ENCODE measurements at places on chromosomes 11 and 22. TPM values are rescaled to one million over a fixed set of nuclear protein-coding genes. Genes with fewer than 3 reads are reported as not detected.

DNA sequence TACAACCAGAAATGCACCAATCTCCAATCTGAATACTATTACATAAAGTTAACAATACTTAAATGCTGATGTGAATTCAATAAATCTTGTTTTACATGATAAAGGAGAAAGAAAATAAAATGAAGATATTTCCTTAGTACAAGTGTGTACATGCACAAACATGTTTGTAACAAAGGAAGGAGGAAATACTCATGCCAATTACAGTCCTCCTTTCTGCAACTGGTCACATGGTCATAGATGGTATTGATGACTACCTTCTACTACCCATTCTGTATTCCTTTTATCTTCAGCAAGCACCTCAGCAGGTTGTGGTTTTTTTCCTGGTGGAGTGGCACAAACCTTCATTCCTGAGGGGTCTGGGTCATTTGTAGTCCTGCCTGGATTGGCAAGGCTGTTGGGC, 214.2 kb upstream of the GUCY1A2 start:
- DNase-seq: no peak

GRCh38 chr11:109739379-109739778, 317.4 kb downstream of the C11orf87 start:
- no peak for DNase-seq

Gene OR10D3
- polyA plus RNA-seq: not detected

- no peak for DNase-seq
Measured at GRCh38 chr22:28074526-28074925, 155.5 kb upstream of the PITPNB start.

Gene PTPMT1
- polyA plus RNA-seq: 58.3 TPM

Gene OR8D1
- polyA plus RNA-seq: not detected

GRCh38 chr22:45185718-45186514, 22.2 kb downstream of the NUP50 start:
- DNase-seq: no peak

- DNase-seq: peak; percentile 4
Measured at GRCh38 chr11:14973621-14974514, 1.7 kb upstream of the CALCA start.

DNA sequence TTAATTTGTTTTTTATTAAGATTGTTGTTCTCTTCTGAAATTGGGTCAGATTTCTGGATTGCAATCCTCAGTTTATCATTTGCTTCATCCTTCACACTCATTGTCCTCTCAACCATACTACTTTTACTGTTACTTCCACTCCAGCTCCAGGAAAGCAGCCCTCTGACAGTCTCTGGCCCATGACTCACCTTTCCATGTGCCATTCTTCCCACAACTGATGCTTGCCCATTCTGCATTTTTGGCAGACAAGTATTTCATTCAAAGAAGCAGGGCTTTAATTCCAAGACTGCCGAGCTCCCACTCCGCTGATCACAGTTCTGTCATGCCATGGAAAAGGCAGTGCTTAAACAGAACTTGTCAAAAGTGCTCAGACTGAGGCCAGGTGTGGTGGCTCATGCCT, 139.2 kb downstream of the WNT11 start:
- peak; percentile 35 for DNase-seq

DNA sequence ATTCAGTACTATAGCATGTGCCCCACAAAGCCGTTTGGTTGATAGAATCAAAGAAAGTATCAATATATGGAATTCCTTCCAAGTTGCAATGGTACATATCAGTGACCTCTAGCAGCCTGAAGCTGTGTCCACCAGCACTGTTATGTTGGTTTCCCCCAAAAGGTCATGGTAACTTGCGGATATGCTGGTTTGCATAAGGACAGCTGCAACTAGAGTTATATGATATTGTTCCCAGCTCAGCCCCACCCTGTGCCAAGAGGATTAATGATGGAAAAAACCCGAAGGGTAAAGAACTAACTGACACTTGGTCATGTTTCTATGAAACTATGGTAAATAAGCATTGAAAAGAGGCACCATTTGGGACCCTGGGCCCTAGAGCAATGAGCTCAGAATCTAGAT, 93.5 kb downstream of the PDHX start:
- no peak for DNase-seq

GRCh38 chr11:69186316-69187260, 30.9 kb downstream of the SMIM38 start:
- DNase-seq: no peak

Gene RASGRP2
- polyA plus RNA-seq: 0.82 TPM

Gene MAPK8IP2
- polyA plus RNA-seq: 0.22 TPM

DNA sequence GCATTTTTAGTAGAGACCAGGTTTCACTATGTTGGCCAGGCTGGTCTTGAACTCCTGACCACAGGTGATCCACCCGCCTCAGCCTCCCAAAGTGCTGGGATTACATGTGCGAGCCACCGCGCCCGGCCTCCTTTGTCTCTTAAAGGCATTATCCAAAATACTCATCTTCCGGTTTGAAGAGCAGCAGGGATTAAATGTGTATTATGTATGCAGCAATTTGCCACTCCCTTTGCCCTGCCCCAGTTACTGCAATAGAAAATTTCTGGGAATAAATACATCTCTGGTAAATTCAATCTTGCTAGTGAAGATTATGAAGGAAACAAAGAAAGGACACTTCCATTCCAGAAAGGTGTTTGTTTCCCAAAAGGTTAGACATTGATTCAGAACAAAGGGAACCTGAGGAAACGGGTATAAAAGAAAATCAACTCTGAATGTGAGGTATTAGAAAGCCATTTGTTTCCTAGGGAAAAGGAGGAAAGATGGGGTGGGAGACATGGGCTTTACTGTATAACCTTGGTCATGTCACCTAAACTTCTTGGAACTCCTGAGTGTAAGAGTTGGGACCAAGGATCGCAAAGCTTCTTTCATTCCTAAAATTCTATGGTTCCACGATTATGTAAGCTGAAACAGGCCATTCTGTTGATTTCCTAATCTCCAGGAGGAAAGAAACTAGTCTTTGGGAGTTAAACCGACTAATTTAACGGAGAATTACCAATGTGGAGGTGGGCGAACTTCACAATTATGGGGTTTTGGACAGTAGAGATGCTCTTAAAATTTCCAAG, 959 bp upstream of the HIPK3 start:
- DNase-seq: no peak

Gene SF3A1
- 68.9 TPM for polyA plus RNA-seq

Measured in IMR-90 (cell line).